Kidney (tissue), 22 donors: ENCODE measurements at places on chromosomes 6 and 20. TPM values are rescaled to one million over a fixed set of nuclear protein-coding genes. Genes with fewer than 3 reads are reported as not detected.

The SEMG1 gene
- not detected for total RNA-seq

The ZC3H12D gene
- 3.7 TPM for total RNA-seq

The BPIFB1 gene
- not detected for total RNA-seq

The CTAGE9 gene
- not detected for total RNA-seq

The ASIP gene
- total RNA-seq = not detected

The BFSP1 gene
- total RNA-seq = 1.3 TPM

The ZSCAN12 gene
- total RNA-seq = 7.9 TPM

The ADGB gene
- total RNA-seq = not detected

DNA sequence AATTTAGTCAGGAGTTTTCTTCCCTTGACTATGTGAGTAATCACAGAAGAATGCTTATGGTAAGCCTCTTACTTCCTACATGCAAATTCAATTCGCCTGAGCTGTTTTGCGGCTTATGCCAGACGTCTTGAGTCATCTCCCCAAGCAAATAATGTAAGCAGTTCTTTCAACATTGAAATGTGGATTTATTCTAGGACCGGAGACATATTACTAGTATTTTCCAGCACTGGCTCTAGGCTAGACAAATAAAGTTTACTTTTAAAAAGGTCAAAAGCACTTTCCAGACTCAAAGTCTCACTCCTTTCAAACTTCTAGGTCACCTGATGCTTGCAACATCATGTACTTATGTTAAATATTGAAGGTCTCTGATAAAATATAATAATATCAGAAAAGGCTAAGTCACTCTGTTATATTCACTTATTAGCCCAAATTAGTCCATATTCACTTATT, 38.1 kb upstream of the NOX3 start:
- DNase-seq = no peak
- H3K27ac ChIP-seq = no peak overlapping the region
- H3K4me3 ChIP-seq = no peak overlapping the region
- H3K36me3 ChIP-seq = no peaks in the 10 kb centered on the region
- H3K4me1 ChIP-seq = no peaks in the 10 kb centered on the region
- no peaks in the 10 kb centered on the region for H3K27me3 ChIP-seq

- H3K36me3 ChIP-seq = no peaks in the 10 kb centered on the region
- H3K4me3 ChIP-seq = no peak overlapping the region
- no peaks in the 10 kb centered on the region for H3K27me3 ChIP-seq
- no peak overlapping the region for H3K27ac ChIP-seq
- no peaks in the 10 kb centered on the region for H3K4me1 ChIP-seq
- no peak for DNase-seq
Measured at GRCh38 chr6:132380358-132381029, 20.8 kb downstream of the MOXD1 start.

DNA sequence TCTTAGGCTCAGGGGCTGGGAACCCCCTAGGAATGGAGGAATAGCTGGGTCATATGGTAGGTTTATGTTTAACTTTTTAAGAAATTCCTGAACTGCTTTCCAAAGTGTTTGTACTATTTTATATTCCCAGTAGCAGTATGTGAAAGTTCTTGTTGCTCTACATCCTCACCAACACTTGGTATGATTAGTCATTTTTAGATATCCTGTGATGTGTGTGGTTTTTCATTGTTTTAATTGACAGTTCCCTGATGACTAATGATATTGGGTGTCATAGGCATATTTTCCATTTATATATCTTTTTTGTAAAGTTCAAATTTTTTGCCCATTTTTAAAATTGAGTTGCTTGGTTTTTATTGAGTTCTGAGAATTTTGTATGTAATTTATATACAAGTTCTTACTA, 72.3 kb downstream of the SLC16A10 start:
- DNase-seq = no peak
- no peaks in the 10 kb centered on the region for H3K27me3 ChIP-seq

DNA sequence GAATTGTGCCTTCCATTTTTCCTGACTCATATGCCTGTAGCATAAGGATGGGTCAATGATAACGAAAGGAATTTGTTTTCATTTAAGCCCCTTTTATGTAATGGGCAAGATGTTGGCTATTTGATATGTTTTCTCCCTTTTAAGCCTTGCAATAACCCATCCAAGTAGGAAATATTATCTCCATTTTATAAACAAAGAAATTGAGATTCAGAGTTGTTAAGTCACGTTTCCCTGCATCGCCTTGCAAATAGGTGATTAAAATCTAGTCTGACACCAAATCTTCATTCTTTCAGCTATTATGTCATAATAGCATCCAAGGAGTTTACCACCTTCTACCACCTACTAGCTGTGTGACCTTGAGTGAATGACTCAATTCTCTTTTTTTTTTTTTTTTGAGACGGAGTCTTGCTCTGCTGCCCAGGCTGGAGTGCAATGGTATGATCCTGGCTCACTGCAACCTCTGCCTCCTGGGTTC, 7.0 kb downstream of the HNF4A start:
- peaks cover 5% of the 10 kb centered on the region for H3K4me1 ChIP-seq
- H3K36me3 ChIP-seq = peaks cover 3% of the 10 kb centered on the region
- no peaks in the 10 kb centered on the region for H3K27me3 ChIP-seq
- H3K4me3 ChIP-seq = no peak overlapping the region
- H3K27ac ChIP-seq = no peak overlapping the region
- no peak for DNase-seq

DNA sequence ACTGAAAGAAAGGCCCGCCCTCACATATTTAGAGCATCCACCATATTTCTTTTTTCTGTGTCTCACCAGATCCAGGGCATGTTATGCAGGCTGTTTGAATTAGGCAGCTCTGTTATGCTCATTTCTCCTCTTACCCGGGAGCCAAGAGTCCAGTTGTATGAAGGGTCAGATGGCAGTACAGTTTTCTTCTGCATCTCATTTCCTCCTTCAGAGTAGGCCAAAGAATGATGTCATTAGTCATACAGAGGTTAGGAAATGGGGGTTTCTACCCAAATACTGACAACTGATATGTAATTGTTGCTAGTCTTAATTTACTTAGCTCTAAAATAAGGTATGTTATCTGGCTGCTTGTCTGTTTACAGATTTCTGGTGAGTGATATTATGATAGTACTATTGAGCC, 130.8 kb downstream of the SOBP start:
- H3K27me3 ChIP-seq = no peaks in the 10 kb centered on the region
- H3K4me3 ChIP-seq = no peak overlapping the region
- H3K4me1 ChIP-seq = no peaks in the 10 kb centered on the region
- no peak overlapping the region for H3K27ac ChIP-seq
- DNase-seq = no peak

- no peak for DNase-seq
- H3K27ac ChIP-seq = no peak overlapping the region
- H3K4me3 ChIP-seq = no peak overlapping the region
Measured at GRCh38 chr20:20573797-20574196, 138.6 kb downstream of the RALGAPA2 start.

- no peaks in the 10 kb centered on the region for H3K36me3 ChIP-seq
- no peak for DNase-seq
- no peaks in the 10 kb centered on the region for H3K27me3 ChIP-seq
- no peaks in the 10 kb centered on the region for H3K4me1 ChIP-seq
- H3K4me3 ChIP-seq = no peak overlapping the region
Measured at GRCh38 chr6:119985952-119986736, 636.6 kb upstream of the MAN1A1 start.

GRCh38 chr6:126873351-126873750, 245.1 kb upstream of the RSPO3 start:
- DNase-seq = no peak
- H3K4me3 ChIP-seq = no peak overlapping the region
- H3K27ac ChIP-seq = no peak overlapping the region
- no peaks in the 10 kb centered on the region for H3K27me3 ChIP-seq
- H3K4me1 ChIP-seq = no peaks in the 10 kb centered on the region

- no peaks in the 10 kb centered on the region for H3K4me1 ChIP-seq
- H3K36me3 ChIP-seq = no peaks in the 10 kb centered on the region
- no peak for DNase-seq
- no peak overlapping the region for H3K27ac ChIP-seq
Measured at GRCh38 chr20:11551479-11551878, 366.2 kb upstream of the BTBD3 start.

DNA sequence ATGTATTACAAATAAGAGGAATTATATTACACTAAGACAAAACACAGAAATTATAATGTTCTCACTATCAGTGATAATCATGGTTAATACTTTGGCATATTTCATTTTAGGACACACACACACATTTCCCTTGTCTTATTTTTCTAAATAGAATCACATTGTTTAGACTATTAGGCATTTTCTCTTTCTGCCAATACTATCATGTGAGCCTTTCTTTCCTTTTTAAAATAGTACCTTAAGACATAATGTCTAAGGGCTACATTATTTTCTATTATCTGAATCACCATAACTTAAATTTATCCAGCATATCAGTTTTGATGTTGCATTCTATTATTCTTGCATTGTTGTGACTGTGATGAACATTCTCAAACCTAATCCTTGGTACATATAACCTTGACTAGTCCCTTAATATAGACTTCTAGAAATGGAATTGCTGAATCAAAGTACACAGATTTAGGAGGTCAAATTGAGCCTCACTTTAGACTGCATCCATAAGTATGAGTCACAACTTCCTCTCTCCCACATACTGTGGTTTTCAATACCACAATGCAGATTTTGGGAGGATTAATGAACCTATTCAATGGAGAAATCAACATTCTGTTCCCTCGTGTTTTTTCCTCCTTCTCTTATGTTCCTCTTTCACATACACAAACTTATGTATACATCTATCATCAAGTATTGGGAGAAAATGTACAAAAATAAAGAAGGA, 212.6 kb downstream of the MOXD1 start:
- H3K4me1 ChIP-seq = no peaks in the 10 kb centered on the region
- DNase-seq = no peak
- no peaks in the 10 kb centered on the region for H3K27me3 ChIP-seq
- no peak overlapping the region for H3K4me3 ChIP-seq
- H3K27ac ChIP-seq = no peak overlapping the region
- no peaks in the 10 kb centered on the region for H3K36me3 ChIP-seq

DNA sequence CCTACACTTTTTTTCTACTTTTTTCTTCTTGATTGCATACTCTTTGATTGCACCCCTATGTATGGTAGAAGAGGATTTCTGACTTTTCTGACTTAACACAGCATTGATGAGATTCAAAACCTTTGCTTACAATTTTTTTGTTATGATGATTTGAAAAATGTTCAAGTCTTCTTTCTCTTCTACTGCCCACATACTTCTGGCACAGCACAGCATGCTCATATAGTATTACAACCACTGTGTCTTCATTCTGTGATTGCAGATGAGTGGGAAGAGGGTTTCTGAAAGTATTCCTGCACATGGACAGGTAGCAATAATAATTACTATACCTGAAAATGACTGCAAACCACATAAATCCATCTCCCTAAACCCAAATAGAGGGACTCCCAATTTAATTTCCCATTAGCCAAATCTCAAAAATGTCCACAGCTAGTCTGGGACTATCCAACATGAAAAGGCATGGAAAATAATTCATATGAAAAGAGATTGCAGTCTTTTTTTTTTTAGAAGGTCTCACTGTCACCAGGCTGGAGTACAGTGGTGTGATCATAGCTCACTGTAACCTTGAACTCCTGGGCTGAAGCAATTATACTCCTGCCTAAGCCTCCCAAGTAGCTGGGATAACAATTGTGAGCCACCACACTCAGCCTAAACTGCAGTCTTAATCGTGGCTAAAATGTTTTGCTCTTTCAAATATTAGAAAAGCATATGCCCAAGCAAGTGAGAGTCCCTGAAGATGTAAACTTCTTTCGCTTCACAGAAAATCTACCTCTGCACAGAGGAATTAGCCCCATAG, 15.9 kb upstream of the TENT5A start:
- no peaks in the 10 kb centered on the region for H3K27me3 ChIP-seq
- peaks cover 4% of the 10 kb centered on the region for H3K4me1 ChIP-seq
- H3K4me3 ChIP-seq = no peak overlapping the region
- no peak overlapping the region for H3K27ac ChIP-seq
- H3K36me3 ChIP-seq = no peaks in the 10 kb centered on the region

DNA sequence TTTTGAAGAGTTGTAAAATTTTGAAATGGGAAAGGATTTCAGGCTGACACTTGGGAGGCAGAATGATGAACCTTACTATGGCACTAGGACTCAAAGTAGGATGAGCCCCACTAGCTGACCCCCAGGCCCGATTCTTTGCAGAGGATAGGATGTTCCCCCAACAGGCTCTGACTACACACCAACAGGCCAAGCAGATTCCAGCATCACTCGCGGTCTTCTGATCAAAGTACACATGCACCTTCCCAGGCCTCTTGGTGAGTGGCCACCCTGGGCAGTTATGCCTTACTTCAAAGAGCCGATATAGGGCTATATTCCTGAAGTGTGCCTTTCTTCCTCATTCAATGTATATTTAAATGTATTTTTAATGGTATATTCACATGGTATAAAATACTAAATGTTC, 117.6 kb upstream of the TMEM181 start:
- H3K4me1 ChIP-seq = no peaks in the 10 kb centered on the region
- H3K27me3 ChIP-seq = no peaks in the 10 kb centered on the region
- no peak overlapping the region for H3K4me3 ChIP-seq
- no peak overlapping the region for H3K27ac ChIP-seq

DNA sequence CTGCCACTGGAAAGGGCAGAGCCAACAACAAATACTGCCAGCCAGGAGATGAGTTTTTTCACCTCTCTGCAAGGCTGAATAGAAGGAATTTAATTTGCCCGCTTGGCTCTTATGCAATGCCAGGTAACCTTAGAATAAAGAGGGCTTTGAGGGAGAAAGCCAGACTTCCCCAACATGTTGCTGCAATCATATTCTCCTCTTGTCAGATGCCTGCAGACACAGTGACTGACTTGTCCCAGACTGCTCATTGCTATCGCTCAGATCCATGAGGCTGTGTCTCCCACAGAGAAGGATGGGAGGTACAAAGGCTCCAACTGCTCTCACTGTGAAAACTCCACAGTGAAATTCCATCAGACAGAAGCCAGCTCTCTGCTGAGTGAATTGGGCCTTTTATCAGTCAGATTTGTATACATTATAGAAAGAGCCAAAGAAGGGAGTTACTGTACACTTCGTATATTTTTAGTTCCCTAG, 517.0 kb upstream of the ID4 start:
- DNase-seq = peak; percentile 23
- H3K4me3 ChIP-seq = no peak overlapping the region
- H3K27me3 ChIP-seq = no peaks in the 10 kb centered on the region
- H3K27ac ChIP-seq = no peak overlapping the region

DNA sequence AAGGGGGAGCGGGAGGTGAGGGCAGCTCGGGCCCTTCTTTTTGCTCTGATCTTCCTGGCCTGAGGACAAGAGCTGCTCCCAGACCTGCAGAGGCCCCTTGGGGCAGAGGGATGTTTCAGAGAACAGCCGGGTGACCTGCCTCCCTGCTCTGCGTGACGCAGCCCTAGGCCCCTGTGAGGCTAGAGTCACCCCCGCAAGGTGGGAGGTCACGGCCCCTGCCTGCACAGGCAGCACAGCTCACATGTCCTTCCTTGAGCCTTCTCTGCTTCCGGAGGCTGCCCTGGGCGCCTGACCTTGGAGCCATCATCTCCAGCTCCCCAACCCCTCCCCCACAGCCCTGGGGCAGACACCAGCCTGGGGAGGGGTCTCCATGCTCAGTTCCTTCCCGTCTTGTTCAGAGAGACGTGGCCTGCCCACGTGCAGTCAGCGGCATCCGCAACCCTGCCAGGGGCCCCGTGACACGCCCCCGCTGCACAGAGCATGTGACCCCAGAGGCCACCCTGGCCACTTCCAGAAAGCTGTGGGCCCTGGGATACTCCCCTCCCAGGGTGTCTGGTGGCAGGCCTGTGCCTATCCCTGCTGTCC, at the start of gene BIRC7:
Gene BIRC7, plus strand, starts transcription at position 507 of the 585 bp plus-strand sequence. CDS start 192 bp downstream, outside the sequence.
- no peaks in the 10 kb centered on the region for H3K27me3 ChIP-seq
- H3K4me3 ChIP-seq = no peak within 1 kb of the TSS
- no peak within 1 kb of the TSS for H3K27ac ChIP-seq
- H3K36me3 ChIP-seq = no peaks in the 10 kb centered on the region
- DNase-seq = no peak

GRCh38 chr6:16124198-16125180, 4.4 kb upstream of the MYLIP start:
- no peaks in the 10 kb centered on the region for H3K27me3 ChIP-seq
- H3K4me3 ChIP-seq = no peak overlapping the region
- no peak for DNase-seq
- no peak overlapping the region for H3K27ac ChIP-seq
